ENCODE measurements at places on chromosomes 7 and 10. TPM values are rescaled to one million over a fixed set of nuclear protein-coding genes. Genes with fewer than 3 reads are reported as not detected.
A peak's percentile ranks its signal among the peaks of the same experiment; 100 is the strongest.

- H3K4me3 ChIP-seq: no peak overlapping the region
- no peaks in the 10 kb centered on the region for H3K4me1 ChIP-seq
- H3K27ac ChIP-seq: no peak overlapping the region
- no peak for DNase-seq
Measured at GRCh38 chr10:114061789-114062188, 18.1 kb downstream of the ADRB1 start.

DNA sequence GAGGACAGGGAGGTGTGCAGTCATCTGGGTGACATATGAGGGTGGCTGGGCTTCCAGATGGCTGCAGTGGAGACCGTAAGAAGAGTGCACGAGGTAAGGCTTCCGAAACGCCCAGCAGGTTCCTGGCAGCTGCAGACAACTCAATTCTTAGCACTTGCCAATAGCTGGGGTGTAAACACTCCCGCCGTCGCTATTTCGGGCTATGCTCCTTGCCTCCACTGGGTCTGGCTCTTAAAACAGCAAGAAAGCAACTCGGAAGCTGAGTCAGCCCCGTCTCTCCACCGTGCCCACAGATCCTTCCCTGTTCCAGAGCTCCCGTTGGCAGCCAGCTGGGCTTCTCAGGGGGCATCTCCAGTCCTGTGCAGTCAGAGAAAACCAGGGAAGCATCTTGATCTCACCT is 6.1 kb upstream of the PDGFA start:
- H3K4me3 ChIP-seq: no peak overlapping the region
- no peak overlapping the region for H3K27ac ChIP-seq
- peaks cover 11% of the 10 kb centered on the region for H3K27me3 ChIP-seq
- DNase-seq: no peak
- H3K4me1 ChIP-seq: peaks cover 7% of the 10 kb centered on the region

DNA sequence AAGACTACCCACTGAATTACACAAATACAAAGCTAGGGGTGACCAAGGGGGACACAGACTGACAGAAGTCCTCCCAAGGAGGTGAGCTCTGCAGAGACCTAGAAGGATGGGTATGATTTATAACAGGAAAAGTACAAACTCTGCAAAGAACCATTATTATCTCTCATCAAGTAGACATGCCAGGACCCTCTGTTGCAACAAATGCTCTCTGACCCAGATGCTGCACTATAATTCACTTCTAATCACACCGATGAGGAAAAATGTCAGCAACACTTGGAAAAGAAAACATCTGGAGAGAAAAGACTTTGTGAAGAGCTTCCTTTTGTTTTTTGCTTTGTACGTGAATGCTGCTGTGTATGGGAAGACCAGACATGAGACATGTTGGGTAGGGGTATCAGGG is 178.3 kb upstream of the PDE1C start:
- H3K36me3 ChIP-seq: no peaks in the 10 kb centered on the region
- DNase-seq: no peak
- no peaks in the 10 kb centered on the region for H3K27me3 ChIP-seq

DNA sequence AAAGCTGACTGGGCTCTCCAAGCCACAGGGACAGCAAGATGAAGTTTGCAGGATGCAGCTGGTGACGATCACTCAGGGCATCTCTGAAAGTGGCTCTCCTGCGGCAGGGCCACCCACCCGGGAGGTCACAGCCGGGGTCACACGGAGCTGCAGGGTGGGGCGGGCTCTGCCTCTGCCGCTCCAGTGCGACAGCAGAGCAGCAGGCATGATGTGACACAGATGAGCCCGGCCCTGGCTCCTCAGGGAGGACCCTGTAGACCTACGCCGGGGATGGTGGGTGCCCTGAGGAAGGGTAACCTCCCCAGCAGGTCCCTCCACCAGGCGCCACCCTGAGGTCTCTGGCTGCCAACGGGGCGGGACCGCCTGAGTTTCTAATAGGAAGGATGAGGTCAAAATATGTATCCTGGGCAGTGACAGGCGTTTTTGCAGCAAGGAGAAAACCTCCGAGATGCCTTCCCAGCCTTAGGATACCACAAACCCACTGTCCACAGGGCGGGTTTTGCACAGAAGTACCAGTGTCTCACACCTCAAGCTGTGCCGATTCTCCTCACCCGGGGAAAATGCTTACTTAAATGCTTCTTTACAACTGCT is 114.8 kb upstream of the DIP2C start:
- H3K36me3 ChIP-seq: peaks cover 8% of the 10 kb centered on the region
- H3K27ac ChIP-seq: no peak overlapping the region
- H3K4me3 ChIP-seq: no peak overlapping the region

GRCh38 chr10:11611248-11612020 is at the start of gene USP6NL:
Gene USP6NL (minus strand): TSS chr10:11611650. CDS start chr10:11597634, 14,016 bp downstream.
- peak; percentile 68 for DNase-seq
- peak within 1 kb of the TSS; percentile 79 for H3K27ac ChIP-seq

- H3K36me3 ChIP-seq: no peaks in the 10 kb centered on the region
- peaks cover 8% of the 10 kb centered on the region for H3K4me1 ChIP-seq
- no peak for DNase-seq
- peak overlapping the region; percentile 81 for H3K27ac ChIP-seq
Measured at GRCh38 chr7:148882841-148883265, 1.2 kb downstream of the EZH2 start.

GRCh38 chr7:90574146-90574819 is 21.8 kb upstream of the CDK14 start:
- H3K27ac ChIP-seq: no peak overlapping the region
- no peaks in the 10 kb centered on the region for H3K4me1 ChIP-seq
- no peaks in the 10 kb centered on the region for H3K27me3 ChIP-seq
- no peaks in the 10 kb centered on the region for H3K36me3 ChIP-seq
- no peak for DNase-seq
- no peak overlapping the region for H3K4me3 ChIP-seq

Gene GPR26
- not detected for total RNA-seq

All from CD8-positive, alpha-beta memory T cell (primary cell).